Stimulated activated CD4-positive, alpha-beta T cell treated with anti-CD3 and anti-CD28 coated beads, Interleukin-4, amount 100 ng/mL, for 24 hours (primary cell): ENCODE measurements at places on chromosomes 6 and 20.

- DNase-seq = no peak
Observed at GRCh38 chr20:19889011-19889953, 127.9 kb upstream of the NAA20 start.

- no peak for DNase-seq
Observed at GRCh38 chr6:48111575-48111974, 578 bp upstream of the PTCHD4 start.

GRCh38 chr6:14703586-14703985 is 542.3 kb upstream of the JARID2 start:
- DNase-seq = no peak

- no peak for DNase-seq
Observed at GRCh38 chr6:85537055-85537494, 56.6 kb downstream of the SNX14 start.

DNA sequence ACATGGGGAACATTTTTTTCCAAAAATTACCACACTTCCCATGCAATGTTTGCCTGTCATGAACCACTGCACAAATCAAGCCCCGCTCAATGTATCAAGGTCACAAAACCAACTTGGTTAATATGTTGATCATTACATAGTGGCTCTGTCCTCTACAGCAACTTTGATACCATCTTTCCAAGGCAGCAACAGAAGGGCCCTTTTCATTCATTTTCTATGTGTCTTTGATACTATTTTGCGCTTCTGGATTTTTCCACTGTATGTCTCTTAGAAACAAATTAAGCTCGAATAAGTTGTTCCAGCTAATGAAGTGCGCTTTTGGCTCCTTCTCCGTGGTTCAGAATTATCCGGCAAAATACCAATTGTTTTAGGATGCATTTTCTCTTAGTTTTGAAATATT is 1.5 kb downstream of the ZHX3 start:
- DNase-seq = no peak
